ENCODE measurements at places on chromosomes 2 and 18. TPM values are rescaled to one million over a fixed set of nuclear protein-coding genes. Genes with fewer than 3 reads are reported as not detected.

TXNDC9 gene
- total RNA-seq = 89.8 TPM

DNA sequence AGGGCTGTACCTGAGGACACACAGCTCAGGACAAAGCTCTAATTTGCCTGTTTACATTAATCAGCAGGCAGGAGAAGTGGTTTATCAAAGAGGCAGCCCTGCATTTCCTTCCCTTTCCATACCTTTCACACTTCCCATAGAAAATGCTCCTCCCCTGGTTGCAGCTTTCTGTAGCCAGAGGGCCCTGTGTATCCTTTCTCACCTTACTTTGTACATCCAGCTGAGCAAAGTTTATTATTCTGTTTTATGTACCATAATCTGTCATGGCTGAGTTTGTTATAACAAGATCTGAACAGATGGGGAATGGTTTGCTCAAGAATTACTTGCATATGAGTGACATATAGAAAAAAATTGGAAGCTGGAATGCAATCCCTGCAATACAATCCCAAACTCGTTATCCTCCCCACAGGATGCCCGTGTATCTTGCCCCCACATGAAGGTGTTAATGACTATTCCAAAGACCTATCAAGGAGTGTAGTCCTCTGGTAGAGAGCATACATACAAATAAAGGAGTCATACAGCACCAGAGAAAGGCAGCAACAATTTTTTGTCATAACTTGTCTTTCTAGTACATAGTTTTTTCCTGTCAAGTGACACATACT lies 1025.8 kb upstream of the KLHL29 start:
- no peak for DNase-seq

DNA sequence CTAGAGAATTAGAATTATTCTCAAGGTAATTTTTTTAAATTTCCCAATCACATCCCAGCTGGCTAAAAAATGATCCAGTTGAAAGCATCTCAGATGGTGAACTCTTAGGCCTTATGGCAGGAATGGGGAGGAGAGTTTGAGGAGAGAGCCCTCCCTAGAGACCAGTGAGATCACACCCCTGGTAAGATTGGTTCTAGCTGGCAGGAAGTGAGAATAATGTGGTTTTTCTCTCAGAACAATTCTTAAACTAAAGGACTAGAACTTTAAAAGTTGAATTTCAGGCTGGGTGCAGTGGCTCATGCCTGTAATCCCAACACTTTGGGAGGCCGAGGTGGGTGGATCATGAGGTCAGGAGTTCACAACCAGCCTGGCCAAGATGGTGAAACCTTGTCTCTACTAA lies 120.2 kb downstream of the MYO3B start:
- no peak for DNase-seq

- peak; percentile 73 for DNase-seq
Measured at GRCh38 chr2:38978296-38978903, 88.7 kb downstream of the ARHGEF33 start.

DNA sequence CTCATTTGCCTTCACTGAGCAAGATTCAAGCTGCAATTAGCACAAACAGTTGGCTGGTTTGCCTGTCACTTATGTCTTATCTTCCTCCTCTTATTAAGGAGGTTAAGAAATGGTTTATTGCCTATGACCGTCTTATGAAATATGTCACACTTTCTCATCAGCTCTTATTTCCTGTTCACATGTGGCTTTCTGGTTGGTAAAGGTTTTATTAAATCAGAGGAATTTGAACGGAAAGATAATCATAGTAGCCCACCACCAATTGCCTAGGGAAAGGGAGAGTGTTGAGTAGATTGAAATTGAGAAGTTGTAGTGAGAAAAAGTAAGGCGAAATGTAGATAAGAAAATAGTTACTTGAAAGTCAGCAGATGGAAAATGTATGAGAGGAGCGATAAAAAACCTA lies 4.2 kb upstream of the IL1R1 start:
- DNase-seq = no peak

DNA sequence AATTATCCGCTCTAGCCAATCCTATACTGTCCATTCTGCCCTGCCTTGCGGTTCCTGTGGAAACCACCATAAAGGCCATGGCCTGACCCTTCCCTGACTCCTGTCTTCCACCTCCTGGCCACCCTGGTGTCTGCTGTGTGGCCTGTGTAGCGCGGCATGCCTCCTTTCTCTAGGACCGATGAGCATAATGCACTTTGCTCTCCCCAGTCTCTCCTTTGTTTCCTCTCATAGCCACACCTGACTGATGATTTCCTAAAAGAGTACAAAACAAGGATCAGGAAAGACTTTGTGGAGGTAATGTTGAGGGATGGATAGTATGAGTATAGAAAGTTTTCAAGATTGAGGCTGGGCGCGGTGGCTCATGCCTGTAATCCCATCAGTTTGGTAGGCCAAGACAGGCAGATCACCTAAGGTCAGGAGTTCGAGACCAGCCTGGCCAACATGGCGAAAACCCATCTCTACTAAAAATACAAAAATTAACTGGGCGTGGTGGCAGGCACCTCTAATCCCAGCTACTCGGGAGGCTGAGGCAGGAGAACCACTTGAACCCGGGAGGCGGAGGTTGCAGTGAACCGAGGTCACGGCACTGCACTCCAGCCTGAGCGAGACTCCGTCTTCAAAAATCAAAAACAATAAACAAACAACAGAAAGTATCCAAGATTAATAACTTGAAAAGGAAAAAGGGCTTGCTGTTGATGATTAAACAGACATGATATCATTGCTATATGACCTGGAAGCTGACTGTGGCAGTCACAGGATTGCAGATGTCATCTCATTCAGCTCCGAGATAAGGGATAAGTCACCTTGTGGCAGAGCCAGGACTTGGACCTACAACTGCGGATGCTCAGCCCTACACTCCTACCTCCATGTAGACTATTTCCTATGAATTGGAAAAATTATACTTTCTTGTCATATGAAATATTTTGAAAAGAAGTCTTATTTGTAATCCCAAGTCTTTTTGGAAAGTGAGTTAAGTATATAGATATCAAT lies 16.6 kb downstream of the SOWAHC start:
- no peak for DNase-seq

Data from umbilical cord (tissue), 2 donors.